ENCODE measurements at places on chromosomes 3 and 15.

DNA sequence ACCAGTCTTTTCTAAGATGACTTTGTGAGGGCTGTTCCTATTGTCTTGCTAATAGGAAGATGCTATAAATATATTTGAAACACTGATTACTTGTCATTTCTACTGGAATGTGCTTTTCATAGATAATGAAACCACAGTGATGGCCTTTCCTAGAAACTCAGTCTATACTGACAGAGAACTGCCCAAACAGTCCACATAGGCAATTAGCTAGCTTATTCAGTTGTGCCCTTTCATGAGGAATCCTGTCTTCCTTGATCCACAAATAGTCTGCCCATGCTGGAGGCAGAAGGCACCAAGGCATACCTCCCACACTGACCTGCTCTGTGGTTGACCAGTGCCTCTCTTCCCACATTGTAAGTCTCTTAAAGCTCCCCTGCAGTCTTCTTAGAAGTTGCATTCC is 135.9 kb downstream of the CMSS1 start:
- peaks cover 6% of the 10 kb centered on the region for H3K4me1 ChIP-seq
- no peak overlapping the region for H3K4me3 ChIP-seq
- DNase-seq = no peak
- no peak overlapping the region for H3K27ac ChIP-seq
- H3K36me3 ChIP-seq = no peaks in the 10 kb centered on the region
- no peaks in the 10 kb centered on the region for H3K27me3 ChIP-seq

- peaks cover 93% of the 10 kb centered on the region for H3K4me1 ChIP-seq
- DNase-seq = peak; percentile 53
- H3K36me3 ChIP-seq = peaks cover 29% of the 10 kb centered on the region
- no peaks in the 10 kb centered on the region for H3K27me3 ChIP-seq
- H3K27ac ChIP-seq = peak overlapping the region; percentile 90
- H3K4me3 ChIP-seq = peak overlapping the region; percentile 46
Observed at GRCh38 chr3:98561727-98562521, 30.1 kb downstream of the GPR15 start.

DNA sequence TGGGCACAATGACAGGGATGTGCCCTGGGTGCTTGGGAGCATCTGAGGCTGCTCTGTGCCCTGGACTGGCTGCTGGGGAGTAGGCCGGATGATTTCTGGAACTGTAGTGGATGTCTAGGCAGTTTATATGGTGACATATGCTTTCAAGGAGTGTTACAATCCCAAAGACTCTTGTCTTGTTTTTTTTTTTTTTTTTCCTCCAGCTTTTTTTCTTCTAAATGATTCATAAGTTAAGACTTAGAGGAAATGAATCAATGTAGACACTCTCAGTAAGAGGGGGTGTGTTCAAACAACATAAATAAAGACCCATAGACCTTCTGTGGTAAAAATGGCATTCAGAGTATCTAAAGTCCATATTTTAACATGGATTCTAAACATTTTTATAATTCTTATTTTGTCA is 706.1 kb upstream of the GOLIM4 start:
- no peaks in the 10 kb centered on the region for H3K27me3 ChIP-seq
- H3K4me3 ChIP-seq = no peak overlapping the region
- H3K4me1 ChIP-seq = no peaks in the 10 kb centered on the region
- H3K36me3 ChIP-seq = no peaks in the 10 kb centered on the region
- DNase-seq = no peak

GRCh38 chr3:123621186-123621849 is 36.5 kb upstream of the HACD2 start:
- H3K27me3 ChIP-seq = no peaks in the 10 kb centered on the region
- H3K4me1 ChIP-seq = no peaks in the 10 kb centered on the region
- H3K27ac ChIP-seq = no peak overlapping the region
- no peaks in the 10 kb centered on the region for H3K36me3 ChIP-seq

DNA sequence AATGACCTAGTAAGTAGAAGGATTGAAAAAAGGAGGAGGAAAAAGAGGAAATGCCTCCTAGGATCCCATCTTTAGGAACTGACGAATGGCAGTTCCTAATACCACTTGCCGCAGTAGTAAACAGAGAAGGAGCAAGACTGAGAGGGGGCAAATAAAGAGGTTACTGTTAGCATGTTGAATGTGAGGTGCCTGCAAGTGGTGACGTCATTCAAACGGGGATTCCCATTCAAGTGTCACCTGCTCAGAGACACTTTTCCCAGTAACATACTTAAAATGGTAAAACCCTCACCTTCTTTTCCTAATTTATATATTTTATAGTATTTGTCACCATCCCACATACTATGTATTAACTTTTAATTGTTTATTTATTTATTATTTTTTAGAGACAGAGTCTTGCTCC is 178.9 kb downstream of the IL5RA start:
- DNase-seq = no peak
- H3K4me1 ChIP-seq = no peaks in the 10 kb centered on the region
- no peak overlapping the region for H3K4me3 ChIP-seq
- no peak overlapping the region for H3K27ac ChIP-seq

DNA sequence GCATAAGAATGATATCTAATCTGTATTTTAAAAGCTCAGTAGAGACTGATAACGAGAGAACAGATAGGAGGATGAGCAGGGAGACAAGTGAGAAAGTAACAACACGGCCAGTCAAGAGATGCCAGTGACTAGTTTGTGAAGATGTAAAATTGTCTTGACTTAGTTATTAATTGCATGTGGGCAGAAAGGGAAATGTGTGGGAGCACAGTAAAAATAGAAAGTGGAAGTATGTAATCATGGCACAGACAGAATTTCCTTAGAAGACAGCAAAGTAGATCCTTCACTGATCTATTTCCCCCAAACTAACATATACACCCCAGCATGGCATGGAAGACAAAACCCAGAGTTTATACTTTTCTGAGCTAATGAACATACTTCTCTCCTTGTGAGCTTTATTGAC is 344.5 kb downstream of the FGF12 start:
- no peaks in the 10 kb centered on the region for H3K27me3 ChIP-seq
- DNase-seq = no peak
- H3K4me1 ChIP-seq = no peaks in the 10 kb centered on the region
- H3K4me3 ChIP-seq = no peak overlapping the region

GRCh38 chr3:57803647-57804081 is 47.6 kb downstream of the SLMAP start:
- peaks cover 26% of the 10 kb centered on the region for H3K4me1 ChIP-seq
- H3K4me3 ChIP-seq = no peak overlapping the region
- H3K27ac ChIP-seq = peak overlapping the region; percentile 1
- no peak for DNase-seq
- H3K27me3 ChIP-seq = no peaks in the 10 kb centered on the region
- peaks cover 4% of the 10 kb centered on the region for H3K36me3 ChIP-seq

Data from activated CD8-positive, alpha-beta T cell treated with anti-CD3 and anti-CD28 coated beads, Interleukin-2, amount 10 ng/mL, durations not matched to agents 7 days and 5 days (primary cell).